ENCODE measurements at places on chromosomes 3 and 15.

DNA sequence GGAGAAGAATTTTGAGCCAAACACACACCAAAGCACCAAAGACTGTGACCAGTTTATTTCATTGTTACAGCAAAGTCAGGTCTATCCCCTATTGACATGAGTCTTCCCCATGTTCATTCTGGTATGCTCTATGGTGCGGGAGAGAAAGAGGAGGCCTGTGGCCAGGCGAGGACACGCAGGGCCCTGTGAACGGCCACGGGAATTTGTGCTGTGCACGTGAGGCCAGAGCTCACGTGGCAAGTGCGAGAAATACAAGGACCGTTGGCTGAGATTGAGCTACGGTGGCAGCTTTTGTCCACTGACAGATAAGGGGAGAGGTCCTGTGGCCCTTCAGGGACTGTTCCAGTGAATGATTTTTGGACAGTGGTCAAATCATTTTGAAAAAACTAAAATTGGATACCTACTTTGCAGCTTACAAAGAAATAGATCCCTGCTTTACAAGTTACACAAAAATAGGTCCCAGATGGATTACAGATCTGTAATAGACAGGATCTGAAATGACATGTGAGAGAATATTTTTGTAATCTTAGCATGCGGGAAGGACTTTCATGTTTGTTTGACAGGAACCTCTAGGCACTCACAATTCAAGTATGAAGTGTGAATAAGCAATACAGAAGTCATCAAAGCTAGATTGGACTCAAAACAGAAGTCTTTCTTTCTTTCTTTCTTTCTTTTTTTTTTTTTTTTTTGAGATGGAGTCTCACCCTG is 9.2 kb downstream of the ZSCAN2 start:
- no peak for DNase-seq

- no peak for DNase-seq
These were observed 132.1 kb upstream of the PRR20G start for GRCh38 chr3:127419641-127420553.

DNA sequence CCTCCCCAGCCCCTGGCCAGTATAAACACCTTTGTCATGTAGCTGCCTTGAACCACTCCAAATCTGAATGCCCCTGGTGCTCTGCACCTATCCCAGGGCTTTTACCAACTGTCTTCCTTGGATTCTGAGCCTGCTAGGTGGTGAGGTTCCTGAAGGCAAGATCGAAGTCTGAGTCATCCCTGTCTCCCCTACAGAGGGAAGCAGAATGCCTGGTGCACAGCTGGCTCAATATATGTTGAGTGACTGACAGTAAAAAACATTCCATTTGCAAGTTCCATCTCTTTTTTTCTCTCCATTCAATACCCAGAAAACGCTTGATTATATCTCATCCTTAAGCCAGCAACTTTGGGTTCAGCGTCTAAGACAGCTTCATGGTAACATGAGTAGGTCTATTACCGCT is 24.7 kb downstream of the SLC24A1 start:
- no peak for DNase-seq

- no peak for DNase-seq
These were observed 68.5 kb downstream of the PLCH1 start for GRCh38 chr3:155676252-155676981.

DNA sequence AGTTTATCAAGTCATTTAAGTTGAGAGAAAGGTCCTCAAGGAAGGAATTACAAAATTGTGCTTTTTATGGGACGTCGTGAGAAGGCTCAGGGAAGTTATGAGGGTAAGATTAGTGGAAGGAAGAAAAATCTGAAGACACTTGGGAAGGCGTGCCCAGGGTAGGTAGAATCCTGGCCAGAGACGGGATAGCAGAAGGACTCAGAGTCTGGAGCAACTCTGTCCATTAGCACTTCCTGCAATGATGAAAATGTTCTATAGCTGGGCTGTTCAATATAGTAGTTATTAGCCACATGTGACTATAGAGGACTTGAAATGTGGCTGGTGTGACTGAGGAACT is 271.0 kb upstream of the ZPLD1 start:
- no peak for DNase-seq

DNA sequence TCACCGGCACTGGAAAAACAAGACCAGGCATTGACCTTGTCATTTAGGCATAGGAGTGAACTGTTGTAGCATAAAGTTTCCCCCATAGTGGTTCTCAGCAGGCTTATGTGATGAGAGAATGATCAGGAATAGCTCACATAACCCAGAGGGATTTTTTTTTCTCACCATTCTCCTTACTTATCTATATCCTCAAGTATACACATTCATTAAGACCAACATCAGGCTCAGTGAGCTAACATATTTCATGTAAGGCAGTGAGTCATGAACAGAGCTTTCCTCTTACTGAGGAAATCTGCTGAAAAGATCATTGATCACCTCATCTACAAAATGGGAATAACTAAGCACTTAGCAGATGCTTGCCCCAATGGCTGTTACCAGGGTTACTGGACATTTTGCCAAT is 396.6 kb upstream of the TMCO5A start:
- no peak for DNase-seq

DNA sequence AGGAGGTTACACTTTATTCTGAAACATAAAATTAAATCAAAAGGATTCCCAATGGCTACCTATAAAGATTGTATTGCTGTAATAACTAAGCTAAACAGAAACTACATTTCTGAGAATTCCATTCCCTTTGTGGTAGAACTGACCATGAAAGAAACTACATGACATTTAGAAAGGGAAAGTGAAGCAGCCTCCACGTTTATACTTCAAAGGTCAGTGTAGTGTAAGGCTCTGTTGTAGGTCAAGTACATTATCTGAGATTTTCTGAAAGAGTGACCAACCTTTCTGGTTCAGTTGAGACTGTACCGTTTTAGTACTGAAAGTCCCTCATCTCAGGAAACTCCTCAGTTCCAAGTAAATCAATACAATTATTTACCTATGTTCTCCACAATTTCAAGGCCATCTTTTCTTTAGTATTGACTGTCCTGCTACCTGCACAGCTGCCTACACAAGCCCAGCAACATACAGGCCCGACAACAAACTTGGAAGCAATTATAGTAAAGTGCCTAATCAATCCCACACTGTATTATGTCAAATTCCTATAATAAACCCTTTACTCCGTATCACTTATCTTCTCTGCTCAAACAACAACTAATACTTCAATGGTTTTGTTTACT is 343.0 kb downstream of the PLOD2 start:
- no peak for DNase-seq

GRCh38 chr15:101089579-101090427 is 162.0 kb downstream of the CHSY1 start:
- DNase-seq, result no peak

DNA sequence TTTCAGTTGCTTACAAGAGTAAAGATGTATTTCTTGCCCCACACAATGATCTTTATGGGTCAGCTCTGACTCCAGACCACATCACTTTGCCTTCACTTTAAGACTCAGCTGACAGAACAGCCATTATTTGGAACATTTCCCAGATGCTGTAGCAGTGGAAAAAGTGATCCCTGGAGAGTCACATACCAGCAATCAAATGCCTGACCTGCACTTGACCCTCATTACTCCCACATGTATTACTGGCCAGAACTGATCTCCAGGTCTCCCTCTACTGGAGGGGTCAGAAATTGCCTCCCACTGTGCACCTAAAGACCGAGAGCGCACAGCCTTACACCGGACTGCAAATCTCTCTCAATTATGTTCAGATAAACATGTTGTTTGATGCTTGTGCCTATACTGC is 88.6 kb upstream of the ZNF385D start:
- no peak for DNase-seq

- DNase-seq, result no peak
These were observed 23.0 kb upstream of the CLDN1 start for GRCh38 chr3:190345027-190345821.

DNA sequence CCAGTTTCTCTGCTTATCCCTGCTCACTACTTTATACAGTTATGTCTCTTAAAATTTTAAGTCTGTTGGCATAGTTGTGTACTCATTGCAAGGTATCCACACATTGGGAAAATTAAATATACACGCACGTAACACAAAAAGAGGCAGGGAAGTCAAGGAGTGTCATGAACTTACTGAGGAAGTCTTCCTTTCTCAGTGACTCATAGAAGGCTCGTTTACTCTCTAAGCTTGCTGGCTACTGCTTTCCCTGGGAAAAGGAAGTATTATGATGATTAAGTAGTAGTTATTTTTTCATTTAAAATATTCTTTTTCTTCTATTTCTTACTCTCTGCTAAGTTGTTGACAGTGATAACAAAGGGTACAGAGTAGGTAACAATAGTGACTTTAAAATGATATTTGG is 287.3 kb downstream of the UBE2E2 start:
- DNase-seq, result no peak

DNA sequence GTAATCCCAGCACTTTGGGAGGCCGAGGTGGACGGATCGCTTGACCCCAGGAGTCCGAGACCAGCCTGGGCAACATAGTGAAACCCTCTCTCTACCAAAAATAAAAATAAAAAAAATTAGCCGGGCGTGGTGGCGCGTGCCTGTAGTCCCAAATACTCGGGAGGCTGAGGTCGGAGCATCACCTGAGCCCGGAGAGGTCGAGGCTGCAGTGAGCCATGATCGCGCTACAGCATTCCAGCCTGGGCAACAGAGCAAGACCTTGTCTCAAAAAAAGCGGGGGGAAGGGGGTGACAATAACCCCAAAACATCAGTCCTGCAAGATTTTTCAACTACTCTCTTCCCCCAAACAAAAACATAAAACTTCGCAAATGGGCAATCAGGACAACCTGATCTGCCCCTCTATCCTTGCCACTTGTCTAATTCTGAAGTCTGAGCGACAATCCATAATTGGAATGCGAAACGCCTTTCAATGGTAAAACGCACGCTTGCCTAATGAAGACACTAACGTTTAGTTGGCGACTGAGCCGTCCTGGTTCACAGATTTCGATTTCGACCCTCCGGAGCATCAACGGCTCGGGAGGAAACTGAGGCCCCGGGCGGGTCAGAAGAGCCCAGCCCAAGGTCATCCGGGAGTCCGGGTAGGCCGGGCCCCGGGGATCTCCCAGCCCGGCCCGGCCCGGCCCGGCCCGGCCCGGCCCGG is 868 bp downstream of the BTBD1 start:
- no peak for DNase-seq

- no peak for DNase-seq
These were observed 3.2 kb upstream of the ACAN start for GRCh38 chr15:88800026-88800425.

GRCh38 chr3:129413687-129414506 is 14.5 kb downstream of the EFCAB12 start:
- DNase-seq, result no peak

GRCh38 chr3:156579427-156579851 is 24.5 kb upstream of the SSR3 start:
- DNase-seq, result no peak

GRCh38 chr3:70000028-70000410 is 486 bp downstream of the SAMMSON start:
- DNase-seq, result no peak

GRCh38 chr3:17808994-17809393 is 66.6 kb upstream of the TBC1D5 start:
- no peak for DNase-seq

- no peak for DNase-seq
These were observed 202.2 kb downstream of the TIGIT start for GRCh38 chr3:114496021-114496434.

GRCh38 chr3:23697416-23697815 is 108.3 kb upstream of the UBE2E1 start:
- no peak for DNase-seq

DNA sequence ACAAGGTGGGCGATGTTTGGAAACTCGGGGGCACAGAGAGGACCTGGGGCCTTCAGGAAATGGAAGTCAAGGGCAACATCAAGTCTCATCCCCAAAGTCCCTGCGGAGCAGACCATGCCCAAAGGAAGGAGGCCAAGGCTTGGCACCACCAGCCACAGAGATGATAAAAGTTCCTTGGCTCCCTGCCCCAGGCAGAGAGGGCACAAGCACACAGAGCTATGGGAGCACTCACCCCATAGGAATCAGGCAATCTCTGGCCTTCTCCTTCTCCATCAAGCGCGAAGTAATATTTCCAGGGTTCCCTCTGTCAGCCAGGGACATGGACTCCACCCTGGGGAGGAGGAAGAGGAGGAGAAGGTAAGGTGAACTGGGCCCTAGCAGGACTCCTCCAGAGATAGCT is 7.9 kb downstream of the ACAA1 start:
- no peak for DNase-seq

DNA sequence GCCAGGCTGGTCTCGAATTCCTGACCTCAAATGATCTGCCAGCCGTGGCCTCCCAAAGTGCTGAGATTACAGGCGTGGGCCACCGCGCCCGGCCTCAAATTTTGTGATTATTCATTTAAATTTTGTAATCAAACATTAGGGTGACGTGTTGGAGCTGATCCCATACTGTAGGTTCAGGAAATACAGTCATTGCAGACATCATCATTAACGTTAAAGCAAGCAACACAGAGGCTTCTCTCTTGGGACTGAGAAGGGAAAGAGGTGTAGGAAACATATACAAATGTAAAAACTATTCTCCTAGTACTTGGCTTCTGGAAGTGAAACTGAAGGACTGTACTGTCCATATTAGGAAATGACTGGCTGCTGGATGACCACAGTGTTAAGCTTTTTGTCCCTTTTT is 11.1 kb upstream of the ARID3B start:
- DNase-seq, result no peak
